HCT116 (cell line): ENCODE measurements at places on chromosomes 7 and 10. TPM values are rescaled to one million over a fixed set of nuclear protein-coding genes. Genes with fewer than 3 reads are reported as not detected.

Gene PAPOLB
- 0.20 TPM for total RNA-seq

Gene ZNF467
- 11.3 TPM for total RNA-seq

Gene FBXL13
- 1.0 TPM for total RNA-seq

Gene PFKP
- 237 TPM for total RNA-seq

Gene ZNF117
- total RNA-seq, result 2.5 TPM

Gene GPR15LG
- not detected for total RNA-seq

Gene GJC3
- total RNA-seq, result 0.76 TPM

Gene POLR2J2
- 6.2 TPM for total RNA-seq

Gene EGFR
- 71.5 TPM for total RNA-seq

Gene ELOVL3
- total RNA-seq, result 5.5 TPM

Gene PPP1R3C
- total RNA-seq, result 0.20 TPM
